SK-N-MC (cell line): ENCODE measurements at places on chromosomes 3 and 15.

GRCh38 chr3:74403307-74403706, 211.2 kb downstream of the CNTN3 start:
- DNase-seq = no peak

- peak; percentile 70 for DNase-seq
These were observed 25.6 kb upstream of the NLGN1 start for GRCh38 chr3:173371848-173372487.

DNA sequence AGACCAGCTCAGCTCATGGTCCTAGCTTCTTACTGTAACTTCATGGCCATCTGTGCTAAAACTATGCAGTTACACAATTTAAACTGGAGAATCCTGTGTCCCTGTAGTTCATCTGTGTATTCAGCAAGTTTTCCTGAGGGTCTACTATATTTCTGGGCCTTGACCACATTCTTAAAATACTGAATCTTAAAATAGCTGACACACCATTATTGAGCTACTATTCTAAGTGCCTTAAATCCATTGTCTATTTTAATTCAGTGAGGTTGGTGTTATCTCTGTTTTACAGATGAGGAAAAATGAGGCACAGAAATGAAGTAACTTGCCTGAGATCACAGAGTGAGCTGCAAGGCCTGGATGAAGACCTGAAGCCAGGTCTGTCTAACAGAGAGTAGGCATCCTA, 22.0 kb downstream of the MYLK start:
- DNase-seq = no peak

GRCh38 chr3:177703788-177704187, 506.5 kb upstream of the TBL1XR1 start:
- no peak for DNase-seq

DNA sequence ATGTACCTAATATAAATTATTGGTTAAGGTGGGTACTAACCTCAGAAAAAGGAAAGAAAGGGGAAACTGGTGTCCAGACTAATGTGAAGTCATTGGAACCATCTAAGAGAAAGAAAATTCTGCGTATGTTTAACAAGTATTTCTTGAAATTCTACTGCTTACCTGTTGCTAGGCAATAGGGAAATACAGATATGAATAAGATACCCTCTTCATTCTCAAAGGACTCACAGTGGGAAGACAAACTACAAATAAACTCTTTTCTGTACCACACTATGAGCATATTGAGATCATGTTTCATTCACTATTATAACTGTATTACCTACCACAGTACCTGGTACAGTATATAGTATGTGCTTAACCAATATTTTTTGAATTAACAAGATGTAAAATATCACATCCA, 140.5 kb upstream of the MLF1 start:
- DNase-seq = no peak

- DNase-seq = no peak
These were observed 381.6 kb downstream of the EDEM1 start for GRCh38 chr3:5569152-5569551.

DNA sequence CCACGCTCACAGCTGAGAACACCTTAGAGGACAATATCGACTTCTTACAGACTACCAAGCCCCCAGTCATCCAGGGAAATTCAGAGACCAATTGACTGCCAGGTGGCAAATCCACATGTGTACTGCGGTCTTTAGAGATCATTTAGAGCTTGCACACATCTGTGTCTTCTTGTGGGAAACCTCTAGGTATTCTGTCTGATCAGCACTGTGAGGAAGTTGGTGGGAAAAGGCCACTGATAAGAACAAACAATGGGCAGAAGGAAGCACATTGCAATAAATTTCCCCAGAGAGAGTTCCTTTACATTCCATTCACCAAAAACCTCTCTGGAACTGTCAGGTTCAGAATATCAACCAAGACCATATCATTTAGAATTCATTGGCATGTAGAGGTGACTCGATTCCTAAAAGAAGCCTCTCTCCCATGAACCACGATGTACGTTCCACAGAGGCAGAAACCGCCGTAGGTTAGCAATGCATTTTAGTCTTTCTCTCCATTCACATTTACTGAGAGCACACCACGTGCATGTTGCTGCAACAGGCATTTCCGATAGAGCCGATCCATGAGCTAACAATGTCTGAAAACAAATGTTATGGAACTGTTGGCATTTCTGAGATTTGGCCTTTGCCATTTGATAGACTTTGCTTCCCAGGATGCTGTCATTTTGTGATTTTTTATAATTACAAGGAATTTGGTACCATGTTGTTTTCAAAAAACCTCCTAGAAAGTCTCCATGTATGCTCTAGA, 287.3 kb upstream of the TPRG1 start:
- DNase-seq = no peak

GRCh38 chr3:13002398-13003124, 70.7 kb downstream of the IQSEC1 start:
- DNase-seq = no peak

DNA sequence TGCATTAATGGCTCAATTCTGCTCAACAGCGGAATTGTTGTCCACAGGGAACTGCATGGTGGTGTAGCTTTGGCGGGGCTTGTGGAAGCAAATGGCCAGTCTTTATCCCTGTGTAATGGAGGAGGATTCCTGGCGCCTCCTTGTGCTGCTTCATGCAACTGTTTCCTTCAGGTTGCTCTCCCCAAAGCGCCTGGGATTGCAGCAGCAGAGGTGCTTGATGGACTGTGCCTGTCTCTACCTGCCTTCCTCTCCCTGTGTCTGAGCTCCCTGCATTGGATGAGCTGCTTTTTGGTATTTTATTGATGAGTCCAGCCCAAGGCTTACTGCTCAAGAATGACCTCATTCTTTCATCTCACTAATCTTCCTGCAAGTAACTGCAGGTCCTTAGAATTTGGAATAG, 72.9 kb upstream of the NDN start:
- no peak for DNase-seq

GRCh38 chr15:29937956-29938355, 115.7 kb upstream of the TJP1 start:
- DNase-seq = no peak

DNA sequence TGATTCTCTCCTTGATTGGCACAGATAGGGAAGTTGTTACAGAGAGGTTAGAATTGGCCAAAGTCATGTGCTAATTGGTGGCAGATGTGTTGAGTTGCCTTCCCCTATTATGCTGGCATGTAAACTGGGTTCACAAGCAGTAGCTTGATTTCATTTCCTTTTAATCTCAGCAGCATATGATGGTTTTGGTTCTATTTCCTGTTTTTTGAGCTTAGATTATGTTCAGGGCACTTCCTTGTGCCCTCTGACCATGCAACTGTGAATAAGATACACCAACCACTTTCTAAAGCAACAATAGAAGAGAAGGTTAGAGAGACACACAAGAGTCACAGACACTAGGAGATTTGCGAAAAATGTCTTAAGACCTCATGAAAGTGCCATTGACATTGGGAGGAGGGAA, 16.5 kb downstream of the HPS3 start:
- DNase-seq = no peak

GRCh38 chr15:78615151-78615589, 5.6 kb downstream of the CHRNA3 start:
- DNase-seq = no peak

GRCh38 chr3:18840535-18841137, 307.7 kb upstream of the KCNH8 start:
- DNase-seq = no peak

- DNase-seq = no peak
These were observed 23.1 kb downstream of the CNTN3 start for GRCh38 chr3:74591342-74591741.

- DNase-seq = no peak
These were observed 412.4 kb downstream of the RAP2B start for GRCh38 chr3:153574445-153574844.
